ENCODE measurements at places on chromosomes 7 and 10. TPM values are rescaled to one million over a fixed set of nuclear protein-coding genes. Genes with fewer than 3 reads are reported as not detected.

- no peak for DNase-seq
Observed at GRCh38 chr7:26348234-26348851, 56.7 kb downstream of the SNX10 start.

Gene ORC5
- polyA plus RNA-seq = 18.4 TPM

GRCh38 chr7:91055219-91055618 is 209.0 kb upstream of the FZD1 start:
- no peak for DNase-seq

GRCh38 chr10:73581918-73582317 is 9.2 kb downstream of the USP54 start:
- no peak for DNase-seq

GRCh38 chr10:27696466-27696865 is 49.2 kb downstream of the MKX start:
- no peak for DNase-seq

Gene TRIM50
- polyA plus RNA-seq = not detected

Gene MRLN
- polyA plus RNA-seq = not detected

Gene TMEM270
- polyA plus RNA-seq = not detected

DNA sequence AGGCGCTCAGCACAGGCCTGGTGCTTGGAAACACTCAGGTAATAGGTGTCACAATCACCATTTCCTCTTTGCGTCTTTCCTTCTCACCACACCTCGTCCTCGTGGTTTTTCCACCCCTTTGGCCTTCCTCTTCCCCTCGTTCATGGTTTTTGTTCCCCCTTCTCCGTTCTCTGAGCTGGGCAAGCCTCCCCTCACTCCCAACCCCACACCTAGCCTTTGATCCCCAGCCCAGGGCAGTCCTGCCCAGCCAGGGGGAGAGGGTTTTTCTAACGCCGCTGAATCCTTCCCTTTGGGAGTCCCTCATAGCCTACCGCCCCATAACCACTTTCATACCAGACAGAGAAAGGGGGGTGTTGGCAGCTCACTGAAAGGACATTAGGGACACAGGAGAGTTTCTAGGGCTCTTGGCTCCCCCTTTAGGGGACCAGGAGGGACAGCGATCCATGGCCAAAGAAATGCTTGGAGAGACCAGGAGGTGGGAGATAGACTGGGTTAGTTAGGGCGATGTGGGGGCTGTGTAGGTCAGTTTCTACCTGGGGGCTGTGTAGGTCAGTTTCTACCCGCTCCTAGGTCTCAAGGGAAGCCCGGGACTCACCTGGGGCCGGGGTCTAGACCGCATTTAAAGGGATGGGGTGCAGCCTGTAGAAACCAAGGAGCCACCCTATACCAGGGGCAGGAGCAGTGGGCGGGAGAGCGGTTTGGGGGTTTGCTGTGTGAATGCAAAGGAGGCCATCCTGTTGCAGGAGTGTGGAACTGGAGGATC is 1.4 kb downstream of the EPHB4 start:
- no peak for DNase-seq

- no peak for DNase-seq
Observed at GRCh38 chr7:102030696-102031095, 213.3 kb downstream of the CUX1 start.

- no peak for DNase-seq
Observed at GRCh38 chr7:137804836-137805235, 41.9 kb downstream of the DGKI start.

DNA sequence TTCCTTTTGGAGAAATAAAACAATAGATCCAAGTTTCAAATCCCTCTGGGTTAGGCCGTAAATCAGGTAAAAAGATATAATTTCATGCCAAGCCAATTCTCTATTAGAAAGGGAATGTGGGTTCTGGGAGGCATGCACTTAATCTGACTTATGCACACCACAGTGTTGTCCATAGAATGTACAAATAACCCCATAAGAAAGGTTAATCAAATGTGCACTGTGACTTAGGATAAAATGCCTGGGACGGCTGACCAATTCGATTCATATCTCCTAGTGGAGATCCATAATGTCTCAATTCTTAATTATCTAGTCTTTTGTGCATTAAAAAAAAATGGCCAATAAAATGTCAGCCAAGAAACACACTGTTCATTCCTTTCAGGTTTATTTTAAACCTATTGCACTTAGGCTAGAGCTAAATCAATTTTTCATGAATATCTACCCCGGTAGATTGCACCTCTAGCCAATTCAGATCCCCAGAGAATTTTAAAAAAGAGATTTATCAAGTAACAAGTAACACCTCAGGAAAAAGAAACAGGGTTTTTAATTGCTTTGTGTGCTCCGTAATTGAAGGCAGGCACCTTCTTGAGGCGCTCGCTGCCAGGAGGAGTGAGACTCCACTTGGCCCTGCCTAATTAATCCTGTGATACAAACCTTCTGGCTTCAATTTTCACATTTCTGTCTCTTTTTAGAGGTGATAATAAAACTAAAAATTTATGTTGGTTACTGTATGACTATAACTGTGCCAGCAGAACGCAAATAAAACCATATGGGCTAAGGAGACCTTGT is 265.1 kb downstream of the ETV1 start:
- no peak for DNase-seq

Gene GSTO2
- 28.1 TPM for polyA plus RNA-seq

Measured in left renal pelvis (tissue), 4 donors.